ENCODE measurements at places on chromosomes 4 and X. TPM values are rescaled to one million over a fixed set of nuclear protein-coding genes. Genes with fewer than 3 reads are reported as not detected.
A peak's percentile ranks its signal among the peaks of the same experiment; 100 is the strongest.

DNA sequence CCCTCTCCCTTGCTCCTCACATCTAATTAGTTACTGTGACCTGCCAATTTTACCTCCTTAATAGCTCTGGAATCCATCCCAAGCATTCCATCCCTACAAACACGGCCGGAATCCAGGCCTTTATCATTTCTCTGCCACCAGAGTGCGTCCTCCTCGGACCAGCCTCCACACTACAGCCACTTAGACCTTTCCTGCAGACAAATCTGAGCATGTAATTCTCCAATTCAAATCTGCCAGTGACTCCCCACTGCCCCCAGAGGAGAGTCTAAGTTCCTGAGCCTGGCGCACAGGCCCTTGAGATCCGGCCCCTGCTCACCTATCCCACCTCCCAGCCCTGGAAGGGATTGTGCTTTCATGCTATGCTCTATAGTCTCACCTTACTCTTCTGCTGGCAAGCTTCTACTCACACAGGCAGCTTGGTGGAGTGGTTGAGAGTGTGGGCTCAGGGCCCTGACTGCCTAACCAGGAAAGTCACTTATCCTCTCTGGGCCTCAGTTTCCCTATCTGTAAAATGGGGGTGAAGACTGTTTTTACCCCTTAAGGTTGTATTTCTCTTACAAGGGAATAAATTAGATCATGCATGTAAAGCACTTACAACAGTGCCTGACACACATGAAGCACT, 31.2 kb downstream of the PJA1 start:
- DNase-seq = peak; percentile 25

DNA sequence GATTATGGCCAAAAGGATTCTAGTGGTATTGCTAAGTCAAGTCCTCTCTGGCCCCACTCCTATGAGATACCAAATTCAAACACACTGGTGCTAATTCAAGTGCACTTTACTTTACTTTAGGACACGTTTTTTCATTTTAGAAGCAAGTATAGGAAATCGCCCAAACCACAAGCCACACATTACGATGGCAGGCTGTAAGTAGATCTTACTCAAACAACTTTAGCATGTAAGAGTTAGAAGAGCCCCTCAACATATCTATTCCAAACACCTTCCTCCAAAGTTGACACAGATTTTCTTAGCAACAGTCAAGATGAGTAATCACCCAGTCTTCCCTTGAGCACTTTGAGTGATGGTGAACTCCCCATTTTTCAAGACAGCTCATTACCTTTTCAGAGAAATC, 43.6 kb downstream of the DRD5 start:
- DNase-seq = no peak

The LRRC66 gene
- total RNA-seq = 0.07 TPM

GRCh38 chrX:123308658-123309057, 124.6 kb downstream of the GRIA3 start:
- no peak for DNase-seq

GRCh38 chr4:2269206-2269531, 7.3 kb upstream of the MXD4 start:
- no peak for DNase-seq

The UGT2B11 gene
- not detected for total RNA-seq

GRCh38 chr4:97517939-97518338, 625.3 kb downstream of the STPG2 start:
- DNase-seq = no peak

DNA sequence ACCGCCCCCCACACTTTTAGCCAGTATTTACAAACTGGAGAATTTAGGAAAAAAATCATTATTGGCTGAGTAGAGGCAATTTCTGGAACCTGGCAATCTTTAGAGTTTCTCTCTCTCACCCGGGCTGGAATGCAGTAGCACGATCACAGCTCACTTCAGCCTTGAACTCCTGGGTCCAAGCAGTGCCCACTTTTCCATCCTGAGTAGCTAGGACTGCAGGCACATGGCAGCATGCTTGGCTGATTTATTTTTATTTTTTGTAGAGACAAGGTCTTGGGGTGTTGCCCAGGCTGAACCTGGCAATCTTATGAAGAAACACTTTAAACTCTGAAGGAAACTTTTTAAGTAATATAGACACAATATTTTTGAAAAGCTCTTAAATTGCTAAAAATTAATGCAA, 120.1 kb downstream of the AFF1 start:
- DNase-seq = no peak

DNA sequence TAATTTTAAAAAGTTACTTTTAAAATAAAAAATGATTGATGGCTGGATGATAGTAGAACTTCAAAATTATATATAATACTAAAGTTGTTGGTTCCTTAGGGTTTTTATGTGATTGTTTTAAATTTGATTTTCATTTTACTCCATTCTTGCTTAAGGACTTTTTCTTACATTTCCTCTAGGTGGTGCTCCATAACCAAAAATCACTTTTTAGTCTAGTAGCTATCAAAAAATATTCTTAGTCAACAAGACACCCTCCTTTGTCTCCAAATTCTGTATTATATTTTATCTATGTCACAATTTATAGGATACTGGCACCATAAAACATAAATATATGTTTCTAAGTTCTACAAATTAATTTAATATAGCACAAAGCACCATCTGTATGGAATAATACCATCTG, 67.2 kb upstream of the BRWD3 start:
- DNase-seq = no peak

DNA sequence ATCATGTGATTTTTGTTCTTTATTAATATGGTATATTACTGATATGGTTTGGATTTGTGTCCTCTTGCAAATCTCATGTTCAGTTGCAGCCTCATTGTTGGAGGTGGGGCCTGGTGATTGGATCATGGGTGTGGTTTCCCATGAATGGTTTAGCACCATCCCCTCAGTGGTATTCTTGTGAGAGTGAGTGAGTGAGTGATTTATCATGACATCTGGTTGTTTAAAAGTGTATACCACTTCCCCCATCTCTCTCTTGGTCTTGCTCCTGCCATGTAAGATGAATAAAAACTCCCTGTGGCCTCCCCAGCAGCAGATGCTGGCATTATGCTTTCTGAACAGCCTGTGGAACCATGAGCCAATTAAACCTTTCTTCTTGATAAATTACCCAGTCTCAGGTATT, 111.5 kb downstream of the TAB3 start:
- DNase-seq = no peak

DNA sequence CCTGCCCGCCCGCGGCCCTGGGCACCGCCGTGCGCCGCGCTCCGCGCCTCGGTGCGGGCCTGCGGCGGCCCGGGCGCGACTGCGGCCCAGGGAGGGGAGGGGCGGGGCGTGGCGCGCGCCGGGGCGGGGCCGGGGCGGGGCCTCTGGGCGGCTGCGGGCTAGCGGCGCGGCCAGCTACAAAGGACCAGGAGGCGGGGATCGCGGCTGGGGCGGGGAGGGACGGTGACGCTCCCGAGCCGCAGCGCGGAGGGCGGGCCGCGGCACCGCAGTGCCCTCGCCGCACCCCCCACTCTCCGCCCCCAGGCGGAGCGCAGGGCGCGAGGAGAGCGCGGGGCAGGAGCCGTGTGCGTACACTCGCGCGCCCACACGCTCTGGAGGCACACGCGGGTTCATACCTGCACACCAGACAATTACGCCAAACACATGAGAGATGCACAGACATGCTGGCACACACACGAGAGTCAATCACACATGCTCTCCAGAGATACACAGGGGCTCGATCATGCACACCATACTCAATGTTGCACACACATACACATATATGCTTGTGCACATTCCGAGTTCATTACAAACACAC, at the start of gene CRMP1:
Gene CRMP1 (minus strand): TSS at position 83 of the 577 bp plus-strand sequence. CDS start 117 bp downstream, outside the sequence.
- no peak for DNase-seq

DNA sequence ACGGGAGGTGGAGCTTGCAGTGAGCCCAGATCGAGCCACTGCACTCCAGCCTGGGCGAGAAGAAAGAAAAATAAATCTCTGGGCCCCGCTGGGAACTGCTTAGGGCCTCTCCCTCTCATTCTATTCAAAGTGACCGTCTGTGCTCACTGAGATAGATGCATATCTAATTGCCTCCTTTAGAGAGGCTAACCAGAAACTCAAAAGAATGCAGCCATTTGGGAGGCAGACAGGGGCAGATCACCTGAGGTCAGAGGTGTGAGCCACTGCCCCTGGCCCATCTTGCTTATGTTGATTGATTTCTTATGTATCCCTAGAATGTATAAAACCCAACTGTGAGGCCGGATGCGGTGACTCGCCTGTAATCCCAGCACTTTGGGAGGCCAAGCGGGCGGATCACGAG, 6.2 kb upstream of the CSF2RA start:
- no peak for DNase-seq

- no peak for DNase-seq
Observed at GRCh38 chrX:57528670-57529255, 63.0 kb upstream of the ZXDB start.

The RIPPLY1 gene
- not detected for total RNA-seq

DNA sequence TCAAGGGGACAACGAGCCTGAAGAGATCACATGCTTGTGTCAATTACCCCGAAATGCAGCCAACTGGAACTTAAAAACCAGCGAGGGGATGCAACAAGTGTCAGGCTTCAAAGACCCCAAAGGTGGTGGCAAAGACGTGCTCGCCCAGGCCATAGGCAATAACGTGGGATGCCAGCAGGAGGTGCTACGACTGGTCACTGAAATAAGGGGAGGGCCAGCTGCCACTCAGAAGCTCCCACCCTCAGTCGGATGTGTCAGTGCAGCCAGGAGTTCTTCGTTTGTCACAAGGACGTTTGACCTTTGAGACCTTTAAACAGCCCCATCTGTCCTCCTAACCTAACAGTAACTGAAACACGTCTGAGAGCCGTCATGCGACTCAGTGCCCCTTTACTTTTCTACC, 556.8 kb upstream of the PCDH10 start:
- DNase-seq = no peak

DNA sequence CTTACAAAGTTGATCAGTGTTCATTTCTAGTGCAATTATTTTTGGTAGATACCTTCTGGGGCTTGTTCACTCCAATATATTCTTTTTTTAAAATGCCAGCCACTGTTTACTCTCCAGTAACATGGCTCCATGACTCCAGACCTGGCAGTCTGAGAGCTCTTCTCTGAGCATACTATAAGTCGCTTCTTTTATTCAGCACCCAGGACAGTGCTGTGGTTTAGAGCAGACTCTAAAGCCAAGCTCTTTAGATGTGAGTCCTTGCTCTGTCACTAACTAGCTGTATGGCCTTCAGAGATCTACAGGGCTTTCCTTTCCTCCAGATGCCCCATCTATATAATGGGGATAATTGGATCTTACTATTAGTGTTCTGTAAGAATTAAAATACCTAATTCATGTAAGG, 200.2 kb upstream of the FAM241A start:
- DNase-seq = no peak

DNA sequence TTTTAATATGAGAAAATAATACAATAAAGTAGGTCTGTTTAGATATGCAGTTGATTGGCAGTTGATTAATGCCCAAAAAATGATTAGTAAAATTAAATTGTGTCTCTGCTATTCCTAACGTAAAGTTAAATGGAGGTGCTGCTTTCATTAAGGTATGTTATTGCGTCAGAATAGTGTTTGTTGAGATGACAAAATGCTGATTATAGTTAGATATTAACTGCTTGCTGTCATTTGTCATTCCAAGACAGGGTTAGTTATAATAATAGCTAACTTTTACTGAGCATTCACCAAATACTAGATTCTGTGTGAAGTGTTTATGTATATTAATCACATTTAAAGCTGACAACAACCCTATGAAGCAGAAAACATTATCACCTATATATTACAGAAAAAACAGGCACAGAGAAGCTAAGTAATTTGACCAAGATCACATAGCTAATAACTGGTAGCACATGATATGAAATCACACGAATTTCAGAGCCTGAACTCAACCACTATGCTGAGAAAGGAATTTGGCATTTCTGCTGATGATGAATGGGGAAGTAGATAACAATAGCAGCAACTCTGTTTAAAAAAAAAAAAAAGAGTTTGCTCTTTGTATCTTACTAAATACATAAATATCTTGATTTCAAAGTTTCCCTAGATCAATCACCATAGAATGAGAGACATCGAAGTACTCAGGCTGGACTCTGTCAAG, 59.7 kb upstream of the WDR44 start:
- no peak for DNase-seq

GRCh38 chrX:31609130-31609529, 537.3 kb upstream of the FTHL17 start:
- no peak for DNase-seq

DNA sequence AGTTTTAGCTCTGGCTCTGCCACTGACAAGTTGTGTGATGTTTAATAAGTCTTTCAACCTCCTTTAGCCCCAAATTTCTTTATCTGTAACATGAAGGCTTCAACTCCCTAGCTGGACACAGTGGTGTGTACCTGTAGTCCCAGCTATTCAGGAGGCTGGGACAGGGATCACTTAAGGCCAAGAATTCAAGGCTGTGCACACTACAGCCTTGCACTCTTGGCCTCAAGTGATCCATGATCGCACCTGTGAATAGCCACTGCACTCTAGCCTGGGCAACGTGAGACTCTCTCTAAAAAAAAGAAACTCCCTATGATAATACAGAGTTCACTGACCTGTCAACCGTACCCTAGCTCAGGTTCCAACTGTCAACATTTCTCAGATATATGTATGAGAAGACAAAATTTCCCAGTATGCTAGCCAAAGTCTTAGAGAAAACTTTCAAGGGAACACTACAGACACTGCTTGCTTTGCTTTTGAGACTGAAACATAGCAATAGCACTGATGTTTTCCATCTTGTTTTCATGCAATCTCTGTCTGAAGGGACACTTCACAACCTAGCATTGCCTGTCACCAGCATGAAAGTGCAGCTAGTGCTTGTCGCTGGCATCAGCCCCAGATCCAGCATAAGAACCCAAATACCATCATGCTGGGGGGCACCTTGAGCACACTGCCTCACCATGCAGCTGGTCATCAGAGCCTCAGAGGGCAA, 51.6 kb upstream of the PTPN13 start:
- no peak for DNase-seq

The EREG gene
- 16.0 TPM for total RNA-seq

DNA sequence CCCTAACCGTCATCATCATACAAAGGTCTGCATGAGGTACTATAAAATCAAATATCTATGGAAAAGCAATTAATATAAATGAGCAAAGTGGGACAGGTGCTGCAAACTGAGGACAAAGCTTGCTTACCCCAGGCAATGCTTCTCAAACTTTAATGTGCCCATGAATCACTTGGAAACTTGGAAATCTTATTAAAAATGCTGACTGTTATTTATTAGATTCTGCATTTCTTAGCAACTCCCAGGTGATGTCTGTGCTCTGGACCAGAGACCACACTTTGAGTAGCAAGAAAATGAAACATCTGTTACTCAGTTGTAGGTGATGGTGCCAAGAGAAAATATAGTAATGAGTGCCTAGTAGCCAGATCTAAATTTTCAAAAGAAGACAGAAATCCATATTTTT, 890.4 kb upstream of the FTHL17 start:
- no peak for DNase-seq

The MAMLD1 gene
- 1.5 TPM for total RNA-seq

The PRPS1 gene
- 36.3 TPM for total RNA-seq

GRCh38 chrX:41737065-41737464, 13.1 kb downstream of the GPR82 start:
- no peak for DNase-seq

DNA sequence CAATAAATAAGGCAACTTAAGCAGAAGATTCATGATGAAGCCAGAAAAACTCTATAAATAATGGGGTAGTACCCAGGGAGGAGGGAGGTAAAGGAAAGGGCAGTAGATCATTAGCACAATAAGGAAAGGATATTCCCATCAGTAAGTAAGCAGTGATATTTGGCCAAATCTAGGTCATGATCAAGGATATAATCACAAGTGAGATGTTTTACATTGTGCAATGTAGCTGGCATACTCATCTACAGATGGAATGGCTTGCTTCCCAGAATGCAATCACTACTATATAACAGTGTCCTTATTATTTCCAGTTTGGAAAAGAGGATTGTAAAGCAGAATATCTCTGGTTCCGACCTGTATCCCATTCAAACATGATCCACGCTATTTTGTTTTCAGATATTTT, 483.4 kb downstream of the RPA4 start:
- DNase-seq = no peak

- no peak for DNase-seq
Observed at GRCh38 chr4:182288534-182288933, 45.3 kb downstream of the TENM3 start.
